Fibroblast of the conjunctiva (primary cell): ENCODE measurements at places on chromosomes 16 and 17.

GRCh38 chr17:71726341-71726740 is 394.5 kb upstream of the SOX9 start:
- no peak for DNase-seq

GRCh38 chr17:9240659-9241370 is 219.5 kb downstream of the NTN1 start:
- DNase-seq = peak; percentile 34

DNA sequence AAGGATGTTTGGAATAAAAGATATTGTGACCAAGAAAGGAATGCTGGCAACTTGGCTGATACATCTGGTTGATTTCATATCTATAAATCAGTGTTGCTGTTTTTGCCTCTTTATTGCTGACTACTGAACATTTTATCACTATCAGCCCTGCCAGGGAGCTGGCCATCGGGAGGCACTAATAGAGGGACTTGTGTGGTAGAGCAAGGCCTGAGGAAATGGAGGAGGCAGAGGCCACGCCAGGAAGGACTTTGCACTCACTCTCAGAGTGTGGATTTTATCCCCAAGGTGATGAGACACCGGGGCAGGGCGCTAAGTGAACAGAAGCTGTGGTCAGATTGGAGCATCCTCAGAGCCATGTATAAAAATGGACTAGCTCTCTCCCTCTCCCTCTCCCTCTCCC is 9.3 kb upstream of the CYB561 start:
- DNase-seq = no peak

- no peak for DNase-seq
Measured at GRCh38 chr17:37769050-37769449, 24.2 kb upstream of the HNF1B start.

GRCh38 chr17:48769009-48769675 is 40.6 kb upstream of the HOXB13 start:
- no peak for DNase-seq

- DNase-seq = no peak
Measured at GRCh38 chr16:30965436-30965835, 7.9 kb downstream of the SETD1A start.

DNA sequence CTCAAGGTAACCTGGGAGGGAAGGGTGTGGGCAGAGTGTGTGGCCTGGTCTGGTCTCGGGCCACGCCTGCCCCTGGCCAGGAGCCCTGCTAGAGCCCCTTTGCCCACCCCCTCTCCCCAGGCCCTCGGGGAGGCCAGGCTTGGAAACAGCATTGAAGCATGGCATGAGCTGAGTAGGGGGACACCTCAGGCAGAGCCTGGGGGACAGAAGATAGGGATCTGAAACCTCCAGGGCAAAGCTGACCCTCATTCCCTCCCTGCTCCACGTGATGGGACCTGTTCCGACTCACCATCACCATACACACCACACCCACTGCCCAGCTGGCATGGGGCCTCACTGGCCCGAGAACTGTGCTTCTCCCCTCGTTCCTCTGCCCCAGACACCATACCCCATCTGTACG is 2.5 kb downstream of the RFNG start:
- no peak for DNase-seq

- DNase-seq = no peak
Measured at GRCh38 chr16:63365649-63366304, 1329.5 kb upstream of the CDH8 start.

- DNase-seq = no peak
Measured at GRCh38 chr16:72956124-72957064, 91.5 kb downstream of the ZFHX3 start.

DNA sequence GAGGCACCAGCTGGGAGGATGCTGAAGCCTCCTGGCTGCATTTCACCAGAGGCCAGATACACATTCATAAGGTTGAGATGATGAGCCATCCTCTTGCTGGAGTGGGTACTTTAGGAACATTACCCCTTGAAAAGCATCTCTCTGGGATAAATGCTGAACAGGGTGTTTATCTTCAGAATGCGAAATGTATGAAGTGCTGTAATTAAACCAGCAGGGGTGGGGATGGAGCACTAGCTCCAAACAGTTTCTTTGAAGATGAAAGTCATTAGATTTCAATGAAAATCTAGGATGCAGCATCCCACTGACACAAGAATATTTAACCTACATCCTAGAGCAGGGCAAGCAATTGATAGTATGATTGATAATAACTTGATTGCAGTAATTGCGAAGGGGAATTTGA is 158.1 kb downstream of the CYLD start:
- no peak for DNase-seq

- no peak for DNase-seq
Measured at GRCh38 chr17:82665217-82665616, 17.0 kb upstream of the WDR45B start.

- no peak for DNase-seq
Measured at GRCh38 chr16:83964684-83965443, 3.2 kb upstream of the NECAB2 start.

GRCh38 chr16:67015313-67015731 is 13.6 kb upstream of the CBFB start:
- no peak for DNase-seq

- peak; percentile 60 for DNase-seq
Measured at GRCh38 chr16:2842340-2843000, 12.4 kb downstream of the ZG16B start.

DNA sequence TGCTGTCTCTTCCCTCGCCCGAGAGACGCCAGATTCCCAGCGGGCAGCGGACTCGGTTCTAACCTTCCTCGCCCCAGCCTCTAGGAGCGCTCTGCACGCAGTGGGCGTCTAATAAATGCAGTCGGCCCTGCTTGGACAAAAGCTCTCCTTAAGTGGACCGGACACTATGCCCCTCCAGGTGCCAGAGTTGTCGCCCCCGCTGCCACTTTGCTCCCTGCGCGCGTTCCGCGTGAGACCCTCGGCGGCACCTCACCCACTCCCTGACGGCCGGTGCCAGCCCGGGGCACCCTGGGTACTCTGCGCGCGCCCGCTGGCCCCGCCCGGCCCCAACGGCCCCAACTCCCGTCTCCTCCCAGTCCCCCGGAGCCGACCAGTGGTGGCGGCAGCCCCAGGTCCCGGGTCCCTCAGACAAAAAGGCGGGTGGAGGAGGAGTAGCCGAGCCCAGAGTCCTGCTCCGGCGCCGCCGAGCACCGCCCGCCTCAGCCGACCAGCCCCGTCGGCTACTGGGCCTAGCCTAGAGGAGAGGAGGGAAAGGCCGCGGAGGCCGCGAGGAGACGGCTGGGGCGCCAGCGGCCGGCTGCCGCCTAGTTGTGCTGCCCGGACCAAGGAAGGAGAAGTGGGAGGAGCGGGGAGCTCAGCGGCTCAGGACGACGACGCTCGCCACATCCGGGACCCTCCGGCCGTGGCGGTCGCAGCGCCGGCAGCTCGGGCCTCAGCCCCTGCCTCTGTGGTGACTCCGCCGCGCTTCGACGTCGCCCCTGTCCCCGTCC is 123.0 kb downstream of the GOSR1 start:
- peak; percentile 31 for DNase-seq

GRCh38 chr17:10216213-10216938 is 18.0 kb upstream of the GAS7 start:
- DNase-seq = no peak

GRCh38 chr17:69485251-69485661 is 70.8 kb downstream of the MAP2K6 start:
- DNase-seq = peak; percentile 29

GRCh38 chr16:86243571-86244154 is 266.7 kb upstream of the FOXF1 start:
- no peak for DNase-seq

DNA sequence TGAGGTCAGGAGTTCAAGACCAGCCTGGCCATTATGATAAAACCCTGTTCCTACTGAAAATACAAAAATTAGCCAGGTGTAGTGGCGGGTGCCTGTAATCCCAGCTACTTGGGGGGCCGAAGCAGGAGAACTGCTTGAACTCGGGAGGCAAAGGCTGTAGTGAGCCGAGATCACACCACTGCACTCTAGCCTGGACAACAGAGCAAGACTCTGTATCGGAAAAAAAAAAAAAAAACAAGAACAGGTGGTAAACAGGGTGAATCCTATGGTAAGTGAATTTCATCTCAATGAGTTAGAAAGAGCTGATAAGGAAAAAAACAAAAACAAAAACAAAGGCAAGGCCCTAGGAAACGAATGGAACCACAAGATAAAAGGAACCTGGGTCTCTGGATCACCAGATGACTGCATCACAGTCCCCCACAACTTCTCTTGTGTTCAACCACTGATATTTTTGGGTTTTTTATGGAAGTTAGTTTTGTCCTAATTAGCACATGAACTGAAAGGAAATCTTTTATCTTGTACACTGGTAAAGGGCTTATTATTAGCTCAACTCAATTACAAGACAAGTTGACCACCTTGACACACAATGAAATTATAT is 21.0 kb downstream of the GLG1 start:
- DNase-seq = no peak

DNA sequence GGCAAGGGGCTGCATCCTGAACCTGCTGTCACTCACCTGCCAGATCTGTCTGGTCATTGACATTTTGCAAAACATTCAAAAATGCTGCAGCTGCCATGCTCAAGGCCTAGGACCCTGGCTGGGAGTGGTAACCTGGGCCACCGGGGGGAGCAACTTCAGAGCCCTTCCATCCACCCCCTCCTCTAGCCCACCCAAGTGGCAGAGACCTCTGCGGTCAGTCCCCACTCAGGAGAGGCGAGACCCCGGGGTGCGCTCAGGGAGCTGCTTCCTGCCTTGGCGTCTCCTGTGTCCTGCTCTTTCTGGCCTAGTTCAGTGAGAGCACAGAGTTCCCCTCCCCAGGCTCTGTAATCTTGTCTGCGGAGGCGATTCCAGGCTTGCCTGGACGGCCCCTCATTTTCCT is 108.8 kb downstream of the CCDC182 start:
- DNase-seq = no peak

DNA sequence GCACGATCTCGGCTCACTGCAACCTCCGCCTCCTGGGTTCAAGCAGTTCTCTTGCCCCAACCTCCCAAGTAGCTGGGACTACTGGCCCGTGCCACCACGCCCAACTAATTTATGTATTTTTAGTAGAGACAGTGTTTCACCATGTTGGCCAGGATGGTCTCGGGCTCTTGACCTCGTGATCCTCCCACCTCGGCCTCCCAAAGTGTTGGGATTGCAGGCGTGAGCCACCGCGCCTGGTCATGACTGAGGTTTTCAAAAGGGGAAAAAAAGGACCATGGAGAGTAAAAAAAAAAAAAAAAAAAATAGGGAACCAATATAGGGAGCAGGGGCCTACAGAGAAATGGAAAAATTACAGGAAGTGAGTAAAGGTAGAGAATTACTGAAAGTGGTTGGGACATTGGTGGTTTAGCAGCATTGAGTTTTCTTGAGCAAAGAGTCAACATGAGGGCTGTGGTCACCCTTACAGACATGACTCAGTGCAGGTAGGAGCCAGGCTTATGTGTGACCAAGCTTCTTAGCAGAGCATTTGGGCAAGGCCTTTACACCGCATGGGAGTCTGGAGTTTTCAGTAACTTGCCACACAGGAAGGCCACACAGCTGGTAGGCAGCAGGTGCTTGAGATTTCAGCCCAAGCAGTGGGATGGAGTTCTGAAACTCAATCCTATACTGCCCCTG is 447.3 kb downstream of the HS3ST3B1 start:
- no peak for DNase-seq

GRCh38 chr17:67216578-67217320 is 28.2 kb downstream of the HELZ start:
- DNase-seq = no peak

GRCh38 chr17:7846063-7846735 is 8.7 kb upstream of the TMEM88 start:
- no peak for DNase-seq

GRCh38 chr17:36470499-36470898 is 16.0 kb upstream of the ZNHIT3 start:
- DNase-seq = no peak

DNA sequence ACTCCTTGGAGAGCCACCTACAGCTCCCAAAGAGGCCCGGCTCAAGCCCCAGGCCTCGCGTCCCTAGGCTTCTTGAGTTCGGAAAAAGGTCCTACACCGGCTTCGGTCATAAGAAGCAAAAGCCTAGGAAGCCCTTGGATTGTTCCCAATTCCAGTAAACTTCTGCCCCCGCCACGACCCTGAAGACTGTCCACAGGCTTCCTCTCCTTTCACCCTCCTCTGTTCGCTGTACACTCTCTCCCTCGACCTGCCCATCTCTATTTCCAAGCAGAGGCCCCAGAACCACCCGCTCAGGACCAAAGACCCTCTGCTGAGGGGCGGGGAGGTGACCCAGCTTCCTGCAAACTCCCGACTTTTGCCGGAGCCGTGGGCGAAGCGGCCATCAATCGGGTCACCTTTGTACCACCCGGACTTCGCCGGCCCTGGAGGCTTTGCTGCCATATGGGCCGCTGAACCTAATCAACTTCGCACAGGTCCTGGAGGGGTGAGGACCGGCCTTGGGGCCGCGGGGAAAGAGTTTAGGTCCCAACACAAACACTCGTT is 2.7 kb downstream of the HOXB2 start:
- no peak for DNase-seq

- DNase-seq = peak; percentile 96
Measured at GRCh38 chr16:24635900-24636610, 93.4 kb upstream of the TNRC6A start.

DNA sequence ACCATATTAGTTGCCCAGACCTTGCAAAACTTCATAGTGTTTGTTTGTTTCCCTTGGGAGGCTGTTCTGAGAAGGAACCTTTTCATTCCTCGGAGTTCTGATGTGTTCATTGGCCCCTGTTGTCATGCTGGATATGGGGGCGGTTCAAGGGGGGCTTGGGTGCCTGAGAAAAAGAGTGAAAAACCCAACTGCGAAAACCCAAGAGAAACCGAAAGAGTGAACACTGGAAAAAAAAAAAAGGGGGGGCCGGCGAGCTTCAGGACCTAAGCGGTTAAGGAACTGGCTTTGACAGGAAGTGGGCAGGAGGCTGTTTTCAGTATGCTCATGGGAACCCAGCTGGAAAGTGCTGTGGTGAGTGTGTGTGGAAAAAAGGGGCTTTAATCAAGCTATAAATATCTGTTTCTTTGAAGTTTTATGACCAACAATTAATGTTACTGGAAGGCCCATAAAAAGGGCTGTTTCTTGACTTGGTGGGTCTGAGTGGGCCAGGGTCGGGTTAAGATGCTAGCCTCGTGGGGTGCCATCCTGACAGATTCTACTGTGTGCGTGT is 510.7 kb downstream of the MAF start:
- no peak for DNase-seq

DNA sequence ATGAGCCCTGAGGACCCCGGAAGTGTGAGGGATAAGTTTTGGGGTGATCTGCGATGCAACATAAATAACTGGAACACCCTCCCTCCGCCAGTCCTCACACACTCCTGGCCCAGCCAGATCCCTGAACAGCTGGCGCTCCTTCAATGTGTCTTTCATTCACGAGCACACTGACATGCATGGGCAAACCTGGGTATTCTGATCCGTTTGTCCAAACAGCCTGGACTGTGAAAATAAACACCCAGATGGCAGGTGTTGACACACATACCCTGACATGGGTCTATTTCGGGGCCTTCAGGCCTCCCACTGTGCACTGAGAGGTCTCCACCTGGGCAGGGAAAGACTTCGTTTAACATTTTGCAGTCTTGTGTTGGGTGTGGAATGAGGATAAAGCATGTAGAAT is 3.0 kb upstream of the CPNE2 start:
- no peak for DNase-seq

- DNase-seq = no peak
Measured at GRCh38 chr16:69182730-69183416, 4.1 kb upstream of the SNTB2 start.

GRCh38 chr17:7213895-7214299 is 5.7 kb downstream of the DLG4 start:
- DNase-seq = peak; percentile 86
